ENCODE measurements at places on chromosomes 4 and X.

DNA sequence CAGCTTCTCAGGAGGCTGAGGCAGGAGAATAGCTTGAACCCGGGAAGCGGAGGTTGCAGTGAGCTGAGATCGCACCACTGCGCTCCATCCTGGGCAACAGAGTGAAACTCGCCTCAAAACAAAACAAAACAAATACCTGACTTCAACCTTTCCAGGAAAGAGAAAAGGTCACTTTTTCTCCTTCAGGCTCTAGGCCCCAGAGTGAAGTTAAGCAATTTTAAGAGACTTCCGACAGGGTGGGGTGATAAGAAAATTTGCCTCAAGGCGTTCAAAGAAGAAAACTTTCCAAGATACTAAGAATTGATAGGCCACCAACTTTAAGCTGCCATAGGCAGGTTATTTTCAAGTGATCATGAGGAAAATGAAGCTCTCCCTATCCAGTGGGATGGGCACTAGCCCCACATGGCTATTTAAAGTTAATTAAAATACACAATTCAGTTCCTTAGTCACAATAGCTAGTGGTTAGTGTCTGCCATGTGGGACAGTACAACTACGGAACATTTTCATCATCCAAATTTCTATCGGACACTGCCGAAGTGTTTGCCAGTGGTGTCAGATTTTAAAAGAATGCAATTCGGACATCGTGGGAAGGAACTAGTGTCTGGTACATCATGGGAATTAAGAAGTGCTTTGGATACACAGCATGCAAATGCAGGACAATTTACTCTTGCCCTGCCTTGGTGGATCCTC is 33.0 kb downstream of the SMS start:
- no peak for DNase-seq

DNA sequence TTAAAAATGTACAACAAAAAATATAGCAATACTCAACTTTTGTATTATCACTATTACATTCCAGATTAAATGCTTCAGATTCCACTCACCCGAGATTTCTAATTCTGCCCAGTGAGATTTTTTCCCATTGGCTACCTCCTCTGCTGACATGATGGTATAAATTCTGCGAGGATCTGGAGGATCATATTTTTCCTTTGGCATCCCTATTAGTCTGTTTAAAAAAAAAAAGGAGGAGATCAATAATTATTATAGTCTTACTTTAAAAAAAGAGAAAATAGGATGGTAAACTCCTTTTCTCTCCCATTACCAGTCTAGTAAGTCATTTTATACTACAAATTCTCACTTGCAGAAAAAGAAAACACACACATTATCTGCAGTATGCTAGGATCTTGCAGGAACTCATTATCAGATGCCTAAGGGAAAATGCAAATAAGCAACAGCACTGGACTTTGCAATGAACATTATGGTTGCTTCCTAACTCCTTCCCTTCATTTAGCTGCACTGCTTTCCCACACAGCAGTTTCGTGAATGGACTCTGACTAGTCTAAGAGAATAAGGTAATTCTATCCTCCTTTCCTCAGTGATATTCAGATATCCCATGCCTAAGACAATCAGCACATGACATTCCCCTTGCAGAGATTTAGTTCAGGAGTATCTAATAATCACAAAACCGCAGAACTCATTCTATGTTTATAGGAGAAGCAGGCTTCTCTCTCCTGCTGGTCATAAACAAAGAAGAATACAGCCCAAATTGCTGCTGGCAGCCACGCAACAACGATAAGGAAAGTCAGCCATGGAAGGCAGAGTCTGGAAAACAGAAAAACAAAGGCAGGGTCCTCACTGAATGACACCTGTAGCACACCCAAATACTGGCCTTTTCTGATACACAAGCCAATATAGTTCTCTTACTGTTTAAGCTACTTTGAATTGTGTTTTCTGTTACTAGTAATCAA is 42.7 kb downstream of the CNOT6L start:
- DNase-seq: no peak

DNA sequence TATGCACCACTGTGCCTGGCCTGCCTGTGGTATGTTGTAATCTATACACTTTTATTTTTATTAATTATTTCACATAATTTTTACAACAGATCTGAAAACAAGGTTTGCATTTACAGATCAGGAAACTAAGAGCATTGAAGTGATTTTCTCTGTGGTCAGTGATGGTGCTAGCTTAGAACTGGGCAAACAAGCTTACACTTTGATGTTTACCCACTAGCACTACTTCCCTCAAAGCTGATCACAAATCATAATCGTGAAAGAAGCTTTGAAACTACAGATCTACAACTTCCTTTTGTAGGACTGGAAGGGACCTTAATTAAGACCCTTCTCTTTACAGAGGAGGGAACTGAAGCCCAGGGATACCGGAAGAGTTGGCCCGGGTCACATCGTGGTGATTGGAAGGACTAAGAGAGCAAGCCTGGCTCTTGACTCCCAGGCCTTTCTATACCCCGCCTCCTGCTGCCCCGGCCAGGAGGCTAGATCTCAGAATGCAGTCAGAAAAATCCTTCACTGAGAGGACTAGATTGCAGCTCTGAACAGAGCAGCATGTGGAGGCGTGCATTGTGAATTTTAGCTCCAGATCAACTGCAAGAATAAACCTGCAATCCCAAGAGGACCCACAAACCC is 93.7 kb upstream of the ZNF827 start:
- no peak for DNase-seq

DNA sequence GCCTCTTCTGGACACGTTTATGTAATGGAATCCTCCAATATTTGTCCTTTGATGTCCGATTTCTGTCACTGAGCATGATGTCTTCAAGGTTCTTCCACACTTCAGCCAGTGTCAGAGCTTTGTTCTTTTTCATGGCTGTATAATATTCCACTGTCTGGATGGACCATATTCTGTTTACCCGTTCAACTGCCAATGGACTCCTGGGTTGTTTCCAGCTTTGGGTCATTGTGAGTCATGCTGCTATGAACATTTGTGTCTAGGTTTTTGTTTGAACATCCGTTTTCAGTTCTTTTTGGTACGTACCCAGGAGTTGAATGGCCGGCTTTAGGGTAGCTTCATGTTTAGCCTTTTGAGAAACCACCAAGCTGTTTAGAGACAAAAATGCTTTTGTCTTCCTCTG is 93.2 kb downstream of the SHOX start:
- no peak for DNase-seq

DNA sequence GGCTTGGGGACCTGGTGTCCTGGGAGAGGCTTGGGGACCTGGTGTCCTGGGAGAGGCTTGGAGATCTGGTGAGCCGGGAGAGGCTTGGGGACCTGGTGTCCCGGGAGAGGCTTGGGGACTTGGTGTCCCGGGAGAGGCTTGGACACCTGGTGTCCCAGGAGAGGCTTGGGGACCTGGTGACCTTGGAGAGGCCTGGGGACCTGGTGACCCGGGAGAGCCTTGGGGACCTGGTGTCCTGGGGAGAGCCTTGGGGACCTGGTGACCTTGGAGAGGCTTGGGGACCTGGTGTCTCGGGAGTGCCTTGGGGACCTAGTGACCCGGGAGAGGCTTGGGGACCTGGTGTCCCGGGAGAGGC is 12.6 kb downstream of the SHOX start:
- no peak for DNase-seq

- no peak for DNase-seq
Observed at GRCh38 chr4:14496969-14497368, 505.3 kb upstream of the CPEB2 start.

Measured in NCI-H1694 (cell line).